Fibroblast of skin of left biceps (primary cell): ENCODE measurements at places on chromosomes 3 and 15.

DNA sequence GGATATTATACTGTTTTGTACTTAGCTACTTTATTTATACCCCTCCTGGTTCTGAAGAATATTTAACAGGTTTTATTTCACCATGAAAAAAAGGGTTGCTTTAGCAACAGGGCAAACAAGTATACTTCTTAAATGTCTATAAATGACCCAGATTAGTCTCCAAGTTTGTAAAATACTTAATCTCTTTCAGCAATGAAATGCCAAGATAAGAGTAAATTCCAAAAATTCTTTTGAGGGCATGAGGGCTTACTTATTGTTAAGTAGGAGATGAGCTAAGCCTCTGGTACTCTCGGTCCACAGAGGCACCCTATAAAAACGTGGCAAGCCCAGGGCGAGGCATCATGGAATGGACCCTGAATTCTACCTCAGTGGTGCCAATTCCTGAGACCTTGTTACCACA, 264.8 kb upstream of the NSMCE3 start:
- DNase-seq: no peak

- DNase-seq: no peak
Measured at GRCh38 chr15:93012786-93013185, 76.2 kb downstream of the RGMA start.

DNA sequence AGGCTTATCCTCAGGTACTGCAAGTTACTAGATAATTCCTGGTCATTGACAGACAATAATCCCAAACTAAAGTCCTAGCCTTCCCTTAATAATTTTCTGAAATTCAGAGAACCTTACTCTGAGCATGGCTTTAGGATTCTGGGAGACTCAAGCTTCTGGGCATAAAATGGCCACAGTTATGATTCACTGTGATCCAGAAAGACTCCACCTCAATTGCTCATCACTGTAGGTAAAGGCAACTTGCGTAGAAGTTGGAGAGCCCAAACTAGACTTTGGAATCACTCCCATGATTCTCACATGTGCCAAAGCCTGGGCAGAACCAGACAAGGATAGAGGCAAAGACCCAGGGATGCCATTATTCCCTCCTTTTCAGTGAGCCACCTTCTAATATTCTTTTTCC, 195.3 kb downstream of the OSBPL10 start:
- DNase-seq: no peak

DNA sequence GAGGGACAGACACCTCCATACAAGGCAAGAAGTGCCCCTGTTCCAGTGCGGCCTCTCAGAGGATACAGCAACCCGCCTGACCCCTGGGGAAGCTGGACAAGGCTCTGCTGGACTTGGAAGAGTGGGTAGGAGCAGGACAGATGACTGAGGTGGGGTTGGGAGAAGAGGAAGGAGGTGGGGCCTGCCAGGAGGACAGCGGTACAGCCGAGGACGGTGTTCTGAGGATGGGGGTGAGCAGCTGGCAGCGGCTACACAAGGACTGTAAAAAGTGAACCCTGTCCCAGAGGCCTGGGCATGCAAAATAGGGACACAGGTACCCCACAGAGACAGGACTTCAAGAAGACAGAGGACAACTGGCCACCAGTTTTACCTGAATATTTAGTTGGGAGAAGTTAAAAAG, 23.5 kb upstream of the ELP6 start:
- no peak for DNase-seq

DNA sequence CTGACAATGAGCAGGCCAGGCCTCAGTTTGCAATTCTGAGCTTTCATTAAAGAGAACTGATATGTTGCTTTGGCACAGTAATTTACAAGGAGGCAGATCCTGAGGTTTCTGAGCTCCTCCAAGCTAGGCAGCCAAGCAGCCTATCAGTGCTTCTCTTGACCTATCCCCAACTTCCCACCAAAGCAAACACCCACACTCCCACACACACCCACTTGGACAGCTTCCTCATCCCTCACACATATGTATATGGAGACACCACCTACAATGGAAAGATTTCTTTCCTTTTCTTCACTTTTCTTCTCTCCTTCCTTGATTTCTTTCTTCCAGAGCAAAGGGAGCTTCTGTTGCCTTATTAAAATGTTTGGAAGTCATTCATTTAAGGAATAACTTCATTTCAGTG, 217.0 kb downstream of the NLGN1 start:
- no peak for DNase-seq

- DNase-seq: no peak
Measured at GRCh38 chr3:28949580-28949979, 331.3 kb upstream of the RBMS3 start.

GRCh38 chr15:60975218-60975617, 253.9 kb downstream of the RORA start:
- no peak for DNase-seq

DNA sequence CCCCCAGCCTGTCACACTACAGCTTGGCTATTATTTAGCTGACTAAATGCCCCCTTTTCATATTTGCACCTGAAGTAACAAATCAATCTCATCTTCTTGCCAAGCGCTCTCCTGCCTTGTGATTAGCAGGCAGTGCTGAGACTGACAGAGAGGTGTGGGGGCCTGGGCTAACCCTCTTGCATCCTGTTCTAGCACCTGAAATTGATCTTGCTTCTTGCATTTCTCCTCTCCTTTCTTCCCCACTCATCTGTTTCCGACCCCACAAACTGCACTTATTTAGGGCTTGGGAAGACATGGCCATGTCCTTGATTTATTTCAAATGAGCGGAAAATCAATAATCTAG, 309.0 kb upstream of the PROK2 start:
- no peak for DNase-seq

DNA sequence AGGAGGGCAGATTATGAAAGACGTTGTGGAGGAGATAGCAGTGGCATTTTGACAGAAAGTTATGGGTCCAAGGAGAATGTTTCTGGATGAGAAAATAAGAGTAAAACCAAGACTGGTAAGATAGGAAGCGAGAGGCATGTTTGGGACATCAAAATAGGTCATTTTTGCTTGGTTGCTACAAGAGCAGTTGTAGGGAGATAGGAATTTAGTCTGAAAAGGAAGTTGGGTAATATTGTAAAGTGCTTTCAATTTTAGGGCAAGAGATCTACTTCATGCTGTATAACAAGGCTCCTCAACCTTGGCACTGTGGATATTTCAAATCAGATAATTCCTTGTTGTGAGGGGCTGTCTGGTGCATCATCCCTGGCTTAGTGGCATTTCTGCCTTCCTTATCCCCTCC, 118.0 kb upstream of the DPH6 start:
- DNase-seq: no peak

DNA sequence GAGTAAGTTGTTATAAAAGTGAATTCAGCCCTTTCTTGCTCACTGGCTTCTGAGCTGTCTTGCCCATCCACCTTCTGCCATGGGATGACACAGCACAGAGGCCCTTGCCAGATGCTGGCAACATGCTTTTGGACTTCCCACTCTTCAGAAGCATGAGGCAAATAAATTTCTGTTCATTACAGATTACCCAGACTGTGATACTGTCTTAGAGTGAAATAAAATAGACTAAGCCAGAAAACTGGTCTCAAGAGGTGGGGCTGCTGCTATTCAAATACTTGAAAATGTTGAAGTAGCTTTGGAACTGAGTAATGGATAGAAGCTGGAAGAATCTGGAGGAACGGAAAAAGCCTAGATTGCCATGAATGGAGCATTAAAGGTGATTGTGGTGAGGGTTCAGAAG, 170.4 kb downstream of the ZMAT3 start:
- DNase-seq: no peak

DNA sequence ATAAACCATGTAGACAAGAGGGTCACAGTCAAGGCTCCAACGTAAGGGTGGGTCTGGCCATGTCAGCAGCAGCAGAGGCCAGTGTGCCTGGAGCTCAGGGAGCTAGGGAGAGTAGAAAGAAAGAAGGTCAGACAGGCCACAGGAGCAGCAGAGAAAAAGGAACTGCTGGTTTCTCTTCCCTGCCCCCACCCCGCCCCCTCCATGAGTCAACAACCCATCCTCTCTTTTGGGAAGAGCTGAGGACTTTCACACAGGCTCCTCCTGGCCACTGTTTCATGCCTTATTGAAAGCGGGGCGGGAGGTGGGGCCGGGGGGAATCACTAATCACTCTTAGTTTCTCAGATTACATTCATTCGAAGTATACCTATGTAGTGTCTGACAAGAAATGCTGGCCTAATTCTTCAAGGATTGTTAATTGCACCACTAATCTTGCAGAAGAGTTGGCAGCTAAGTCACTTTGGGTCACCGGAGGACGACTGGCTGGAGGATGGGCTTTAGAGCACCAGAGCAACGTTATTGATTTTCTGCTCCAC, 9.1 kb upstream of the SCG3 start:
- no peak for DNase-seq

DNA sequence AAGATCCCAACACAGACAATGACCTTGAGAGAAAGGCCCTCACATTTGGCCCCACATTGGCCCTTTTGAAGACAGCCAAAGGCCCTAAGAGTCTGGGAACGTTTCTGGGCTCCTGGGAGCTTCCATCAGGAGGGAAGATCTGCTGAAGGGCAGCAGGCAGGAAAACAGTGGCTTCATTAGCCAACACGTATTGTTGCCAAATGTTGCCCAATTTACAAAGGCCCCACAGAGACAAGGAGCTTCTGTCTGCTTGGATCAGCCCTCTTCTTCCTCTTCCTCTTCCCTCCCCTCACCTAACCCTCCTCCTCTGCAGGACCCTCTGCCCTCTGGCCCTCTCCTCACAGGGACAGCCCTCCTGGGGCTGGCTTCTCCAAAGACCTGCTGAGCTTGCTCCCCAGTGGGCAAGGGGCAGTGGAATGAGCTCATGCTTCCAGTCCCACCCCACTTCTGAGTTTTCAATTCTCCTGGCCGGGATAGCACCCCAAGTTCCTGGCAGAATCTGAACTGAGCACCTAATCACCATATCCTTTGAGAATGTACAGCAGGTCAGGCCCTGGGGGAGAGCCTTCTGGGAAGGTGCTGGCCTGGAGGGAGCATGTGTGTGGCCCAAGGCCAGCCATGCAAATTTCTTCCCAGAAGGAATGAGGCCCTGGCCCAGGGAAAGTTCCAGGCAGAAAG, 5.1 kb upstream of the LTF start:
- DNase-seq: no peak

DNA sequence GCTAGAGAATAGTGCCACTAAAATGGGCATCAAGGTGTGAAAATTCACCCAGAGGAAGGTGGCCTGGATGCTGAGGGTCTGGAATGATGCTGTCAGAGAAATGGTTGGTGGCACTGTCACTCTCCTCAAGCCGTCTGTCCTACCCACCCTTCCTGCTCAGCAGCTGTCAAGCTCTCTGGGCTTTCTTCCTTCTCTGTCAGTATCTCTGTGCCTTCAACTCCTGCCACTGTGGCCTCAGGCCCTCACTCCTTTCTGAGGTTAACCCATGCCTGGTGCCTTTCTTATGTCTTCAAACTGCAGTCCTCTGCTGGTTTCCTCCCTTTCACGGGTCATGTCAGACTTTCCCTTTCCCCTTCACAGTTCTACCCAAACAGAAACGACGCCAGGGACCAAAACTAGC, 4.4 kb downstream of the MYO5C start:
- DNase-seq: no peak

GRCh38 chr3:156236556-156237260, 116.3 kb downstream of the KCNAB1 start:
- no peak for DNase-seq

GRCh38 chr3:23096041-23096440, 107.1 kb upstream of the UBE2E2 start:
- no peak for DNase-seq

GRCh38 chr15:86375733-86376280, 296.1 kb downstream of the AGBL1 start:
- DNase-seq: no peak

GRCh38 chr15:90071220-90071807, 31.0 kb downstream of the IDH2 start:
- DNase-seq: peak; percentile 44

DNA sequence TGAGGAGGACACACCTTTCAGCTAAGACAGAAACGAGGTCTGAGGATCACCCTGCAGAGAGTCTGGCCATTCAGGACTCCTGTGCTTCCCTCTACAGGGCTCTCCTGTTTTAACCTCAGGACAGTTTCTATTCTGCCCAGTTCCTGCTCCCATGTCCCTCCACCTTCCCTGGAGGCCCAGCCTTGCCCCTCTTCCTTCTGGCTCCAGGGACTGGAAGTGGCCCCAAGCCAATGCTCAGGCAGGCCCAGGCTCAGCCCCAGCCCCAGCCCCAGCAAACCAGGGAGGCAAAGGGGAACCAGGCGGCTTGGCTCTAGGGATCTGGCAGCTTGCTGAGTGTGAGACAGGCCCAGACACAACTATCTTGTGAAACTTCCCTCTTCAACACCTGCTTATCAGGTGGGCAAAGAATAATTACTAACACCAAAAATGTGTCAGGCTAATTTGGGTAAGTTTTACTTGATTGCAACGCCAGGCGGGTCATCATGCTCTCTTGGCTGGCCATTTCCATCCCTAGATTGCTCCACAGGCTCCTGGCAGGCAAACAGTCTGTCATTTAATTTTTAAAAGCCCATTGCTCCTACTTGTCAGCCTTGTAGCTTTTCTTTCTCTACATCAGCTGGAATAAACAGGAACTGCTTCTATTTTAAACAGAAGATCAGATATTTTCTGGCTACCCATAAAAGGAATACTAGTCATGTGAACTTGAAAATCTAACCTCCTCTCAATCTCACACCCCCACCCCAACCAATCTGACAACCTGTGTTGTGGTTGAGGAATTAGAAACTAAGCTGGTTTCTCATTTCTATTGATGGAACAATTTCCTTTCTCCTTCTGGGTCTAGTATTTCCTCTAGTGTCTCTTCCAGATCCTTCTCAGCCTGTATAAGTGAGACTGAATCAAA, 33.5 kb downstream of the UPK1B start:
- DNase-seq: no peak

GRCh38 chr15:39963786-39964185, 29.9 kb downstream of the EIF2AK4 start:
- peak; percentile 50 for DNase-seq

DNA sequence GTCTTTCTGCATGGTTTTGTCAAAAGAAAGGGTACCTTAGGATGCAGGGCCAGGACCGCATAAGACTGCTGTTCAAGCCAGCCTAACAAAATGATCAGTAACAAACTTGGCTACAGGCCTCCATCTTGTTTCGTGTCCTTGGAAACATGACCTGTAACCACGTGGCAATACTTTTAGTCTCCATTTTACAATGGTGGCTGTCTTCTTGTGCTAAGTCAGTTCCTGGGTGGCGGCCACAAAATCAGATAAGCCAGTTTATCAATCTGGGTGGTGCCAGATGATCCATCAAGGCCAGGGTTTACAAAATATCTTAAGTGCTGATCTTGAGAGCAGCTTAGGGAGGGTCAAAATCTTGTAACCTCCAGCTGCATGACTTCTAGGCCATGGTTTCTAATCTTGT, 57.1 kb upstream of the GK5 start:
- no peak for DNase-seq

DNA sequence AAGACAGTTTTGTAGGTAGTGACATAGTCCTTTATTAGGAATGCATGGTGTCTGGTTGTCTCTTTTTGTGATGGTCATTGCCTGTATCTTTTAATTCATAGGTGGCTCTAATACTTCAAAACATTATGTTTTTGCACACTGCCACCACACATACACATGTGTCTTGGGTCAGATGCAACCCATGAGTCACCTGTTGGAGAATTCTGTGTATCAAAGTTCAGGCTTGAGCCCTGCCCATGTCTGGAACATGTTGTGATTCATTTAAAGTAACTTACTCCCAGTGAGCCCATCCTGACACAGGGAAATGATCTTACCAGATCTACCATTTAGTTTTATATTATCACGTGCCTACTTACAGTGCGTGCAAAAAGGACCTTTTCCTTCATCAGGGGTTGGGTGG, 142.7 kb downstream of the GHSR start:
- no peak for DNase-seq

GRCh38 chr3:111621535-111621934, 26.4 kb upstream of the ZBED2 start:
- DNase-seq: no peak
